ENCODE measurements at places on chromosomes 3 and 15. TPM values are rescaled to one million over a fixed set of nuclear protein-coding genes. Genes with fewer than 3 reads are reported as not detected.

SERPINI2 gene
- total RNA-seq: not detected

DAZL gene
- total RNA-seq: not detected

TMC3 gene
- total RNA-seq: not detected

GRCh38 chr3:130839813-130840212, 54.1 kb upstream of the ATP2C1 start:
- DNase-seq: no peak
- H3K27me3 ChIP-seq: no peaks in the 10 kb centered on the region
- no peaks in the 10 kb centered on the region for H3K4me1 ChIP-seq
- H3K27ac ChIP-seq: no peak overlapping the region
- no peak overlapping the region for H3K4me3 ChIP-seq

- H3K36me3 ChIP-seq: no peaks in the 10 kb centered on the region
- H3K4me1 ChIP-seq: no peaks in the 10 kb centered on the region
- no peak overlapping the region for H3K27ac ChIP-seq
- no peak overlapping the region for H3K4me3 ChIP-seq
These were observed 576.2 kb downstream of the TUSC7 start for GRCh38 chr3:117285737-117286136.

GRCh38 chr3:58576716-58577115, 475 bp downstream of the FAM107A start:
- H3K36me3 ChIP-seq: no peaks in the 10 kb centered on the region
- no peak overlapping the region for H3K4me3 ChIP-seq
- H3K27me3 ChIP-seq: peaks cover 15% of the 10 kb centered on the region

DNA sequence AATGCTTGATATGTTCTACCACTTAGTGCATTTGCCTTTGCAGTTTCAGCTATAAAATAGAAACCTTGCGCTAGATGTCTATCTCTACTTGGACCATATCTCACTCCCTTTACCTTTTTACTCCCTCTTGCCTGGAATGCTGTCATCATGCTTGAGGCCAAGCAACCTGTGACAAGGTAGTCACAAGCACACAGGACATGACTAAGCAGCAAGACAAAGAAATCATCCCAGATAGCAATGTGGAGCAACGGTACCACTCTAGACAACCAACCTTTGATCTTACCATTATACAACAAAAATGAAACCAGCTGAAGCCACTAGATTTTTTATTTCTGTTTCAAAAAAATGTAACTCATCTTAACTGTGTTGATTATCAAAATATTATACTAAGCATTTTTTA, 50.5 kb upstream of the SPSB4 start:
- no peaks in the 10 kb centered on the region for H3K4me1 ChIP-seq
- no peak overlapping the region for H3K27ac ChIP-seq
- H3K4me3 ChIP-seq: no peak overlapping the region
- peaks cover 3% of the 10 kb centered on the region for H3K27me3 ChIP-seq

- no peaks in the 10 kb centered on the region for H3K36me3 ChIP-seq
- no peaks in the 10 kb centered on the region for H3K27me3 ChIP-seq
- no peak overlapping the region for H3K27ac ChIP-seq
- no peaks in the 10 kb centered on the region for H3K4me1 ChIP-seq
These were observed 1126.8 kb downstream of the SI start for GRCh38 chr3:163951397-163951987.

- no peak for DNase-seq
- H3K4me1 ChIP-seq: no peaks in the 10 kb centered on the region
- H3K36me3 ChIP-seq: no peaks in the 10 kb centered on the region
- H3K27me3 ChIP-seq: peaks cover 39% of the 10 kb centered on the region
These were observed 1.6 kb upstream of the TXNRD3 start for GRCh38 chr3:126656371-126657134.

CSPG5 gene
- total RNA-seq: 0.75 TPM

Data from T-cell (primary cell).